ENCODE measurements at places on chromosomes 2 and 18.

DNA sequence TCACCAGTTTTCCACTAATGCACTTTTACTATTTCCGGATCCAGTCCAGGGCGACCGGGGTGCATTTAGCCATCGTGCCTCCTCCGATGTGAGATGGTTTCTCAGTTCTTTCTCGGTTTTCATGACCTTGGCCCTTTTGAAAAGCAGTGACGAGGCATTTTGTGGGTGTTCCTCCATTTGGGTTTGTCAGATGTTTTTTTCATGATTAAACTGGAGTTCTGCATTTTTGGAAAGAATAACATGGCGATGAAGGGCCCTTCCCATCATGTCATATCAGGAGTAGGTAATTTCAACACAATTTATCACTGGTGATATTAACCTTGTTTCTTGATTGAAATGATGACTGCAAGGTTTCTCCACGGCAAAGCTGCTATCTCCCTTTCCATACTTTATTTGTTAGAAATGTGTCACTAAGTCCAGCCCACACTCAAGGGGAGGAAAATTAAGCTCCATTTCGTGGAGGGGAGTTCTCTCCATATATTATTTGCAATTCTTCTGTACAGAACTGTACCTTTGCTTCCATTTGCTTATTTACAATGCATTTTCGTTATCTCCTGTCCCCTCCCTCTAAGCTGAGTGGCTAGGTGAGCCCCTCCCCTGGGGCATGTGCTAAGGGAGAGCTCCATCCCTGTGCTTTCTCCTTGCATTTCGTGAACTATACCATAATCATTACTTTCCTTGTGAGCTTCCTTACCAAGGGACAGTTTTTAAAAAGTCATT is 8.9 kb upstream of the KLF11 start:
- DNase-seq = no peak

DNA sequence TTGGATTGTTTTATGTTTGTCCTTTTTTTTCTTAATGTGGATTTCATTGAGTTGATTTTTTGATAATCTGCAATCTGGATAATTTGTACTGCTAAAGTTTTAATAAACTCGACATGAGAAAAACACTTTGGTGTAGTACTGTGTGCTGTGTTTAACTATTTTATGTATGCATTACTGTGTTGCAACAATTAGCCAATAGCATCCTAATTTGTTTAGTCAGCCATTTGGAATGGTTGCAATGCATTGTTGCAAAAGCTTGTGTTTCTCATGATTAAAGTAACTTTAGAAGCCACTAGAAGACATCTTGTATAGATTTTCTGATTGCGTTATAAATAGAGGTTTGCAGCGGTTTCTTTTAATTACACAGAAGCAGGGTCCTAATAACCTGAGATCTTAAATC is 53.5 kb downstream of the PPIG start:
- no peak for DNase-seq

DNA sequence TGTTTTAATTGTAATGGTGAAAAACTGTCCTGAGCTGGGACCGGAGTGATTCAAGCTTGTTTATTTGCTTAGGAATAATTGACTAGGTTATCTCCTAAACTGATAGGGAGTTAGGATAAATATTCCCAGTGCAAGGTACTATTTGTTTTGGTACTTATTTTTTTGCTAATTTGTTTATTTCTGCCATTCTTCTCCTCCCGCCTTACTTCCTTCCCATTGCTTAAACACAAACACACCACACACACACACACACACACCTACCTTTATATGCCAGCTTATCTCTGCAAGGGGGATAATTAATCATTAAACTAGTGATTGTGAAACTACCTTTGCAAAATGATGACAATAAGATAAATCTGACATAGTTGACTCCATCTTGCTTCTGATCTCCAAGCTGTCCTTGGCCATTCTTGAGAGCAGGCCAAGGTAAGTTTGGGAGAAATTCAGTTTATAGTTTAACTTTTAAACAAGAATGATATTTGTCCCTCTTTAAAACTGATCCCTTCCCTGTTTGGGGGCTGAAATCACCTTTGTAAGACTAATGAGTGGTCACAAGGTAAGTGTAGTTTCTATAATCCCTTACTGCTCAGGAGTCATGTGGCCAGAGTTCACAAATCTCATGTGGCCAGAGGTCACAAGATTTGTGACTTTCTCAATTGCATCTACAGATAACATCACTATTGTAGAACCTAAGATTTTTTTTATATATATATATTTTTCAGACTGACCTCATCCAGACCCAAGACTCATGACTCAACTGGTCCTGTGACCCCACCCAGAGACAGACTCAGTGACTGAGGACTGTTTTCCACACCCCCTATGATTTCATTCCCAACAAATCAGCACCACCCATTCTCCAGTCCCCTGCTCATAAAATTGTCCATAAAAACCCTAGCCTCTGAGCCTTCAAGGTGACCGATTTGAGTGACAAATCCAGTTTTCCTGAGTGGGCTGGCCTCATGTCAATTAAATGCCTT is 83.1 kb upstream of the LRRTM4 start:
- no peak for DNase-seq

- peak; percentile 12 for DNase-seq
Measured at GRCh38 chr2:100274076-100274475, 48.2 kb downstream of the LONRF2 start.

GRCh38 chr2:30235008-30235655 is 3.8 kb downstream of the LBH start:
- DNase-seq = no peak

- no peak for DNase-seq
Measured at GRCh38 chr2:121286506-121286905, 1.5 kb upstream of the TFCP2L1 start.

DNA sequence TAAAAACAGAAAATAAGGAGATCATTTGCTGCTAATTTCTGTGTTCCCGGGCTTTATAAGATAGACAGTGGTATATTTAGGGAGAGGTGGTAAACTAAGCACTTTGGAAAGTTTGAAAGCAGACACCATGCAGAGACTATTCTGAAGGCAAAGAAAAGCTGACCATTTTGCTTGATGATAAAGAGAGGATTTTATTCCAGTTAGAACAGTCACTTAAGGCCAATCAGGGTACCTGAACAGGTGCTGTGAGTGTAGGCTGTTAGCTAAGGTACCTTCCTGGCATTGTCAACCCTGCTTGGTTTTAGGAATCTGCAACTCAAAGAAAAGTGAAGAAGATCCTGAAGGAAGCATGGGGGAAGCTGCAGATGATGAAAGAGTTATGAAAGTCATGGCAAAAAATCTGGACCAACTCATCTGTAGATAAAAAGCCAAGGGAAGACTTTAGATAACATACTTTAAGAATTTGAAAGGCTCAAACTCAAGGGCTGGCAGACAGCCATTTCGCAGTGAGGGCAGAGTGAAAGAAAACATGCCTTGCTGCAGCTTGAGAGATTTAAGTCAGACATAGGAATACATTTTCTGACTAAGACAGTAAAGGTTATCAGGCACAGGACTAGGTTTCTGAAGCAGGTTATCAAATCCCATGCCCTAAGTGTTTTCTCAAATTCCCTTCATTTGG is 80.1 kb upstream of the ARL5A start:
- no peak for DNase-seq

GRCh38 chr2:218898109-218898878 is 17.6 kb downstream of the WNT10A start:
- DNase-seq = peak; percentile 42

GRCh38 chr2:136116151-136116812 is 1.7 kb downstream of the CXCR4 start:
- DNase-seq = no peak

GRCh38 chr18:58977223-58977622 is 112.5 kb downstream of the ZNF532 start:
- no peak for DNase-seq

GRCh38 chr2:15560140-15560987 is 770 bp downstream of the NBAS start:
- peak; percentile 39 for DNase-seq

DNA sequence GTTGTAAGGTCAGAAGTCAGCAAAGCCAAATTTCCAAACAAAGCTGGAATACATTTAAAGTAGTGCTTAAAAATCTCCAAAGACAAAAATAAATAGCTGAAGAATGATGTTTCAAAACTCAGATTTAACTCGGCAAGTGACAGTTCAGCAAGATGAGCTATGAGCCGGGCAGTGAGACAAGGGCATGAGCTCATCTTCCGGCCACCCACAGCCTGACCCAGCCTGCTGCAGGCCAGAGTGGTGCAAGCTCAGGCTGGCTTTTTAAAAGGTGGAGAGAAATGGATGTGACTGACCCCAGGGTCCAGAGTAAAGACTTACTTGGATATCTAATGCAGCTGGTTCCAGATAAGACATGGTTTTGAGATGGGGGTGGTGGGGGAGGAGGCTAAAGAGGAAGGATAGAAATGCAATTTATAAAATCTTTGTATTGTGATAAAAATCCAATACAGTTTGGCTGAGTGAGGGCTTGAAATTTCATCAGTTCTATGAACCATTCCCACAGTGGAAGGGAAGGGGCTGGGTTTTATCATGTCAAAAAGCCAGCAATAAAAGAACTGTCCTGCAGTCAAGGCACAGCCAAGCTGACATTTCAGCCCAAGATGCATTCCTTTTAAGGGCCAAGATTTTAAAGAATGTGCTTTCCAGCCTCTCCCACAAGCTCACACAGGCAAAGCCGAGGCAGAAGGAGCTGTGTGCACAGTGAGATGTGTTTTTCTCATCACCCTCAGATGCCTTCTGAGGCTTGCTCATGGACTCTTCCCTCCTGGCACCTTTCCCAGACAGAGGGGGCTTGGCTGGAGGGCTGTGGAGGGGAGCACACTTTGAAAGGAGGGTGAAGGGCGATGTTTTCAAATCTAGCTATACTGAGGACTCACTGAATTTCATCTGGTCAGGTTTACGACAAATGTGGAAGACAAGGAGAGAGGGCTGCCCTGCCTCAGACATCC is 97.9 kb upstream of the KLHL29 start:
- no peak for DNase-seq

- DNase-seq = no peak
Measured at GRCh38 chr2:78676921-78677696, 348.4 kb upstream of the REG3G start.

DNA sequence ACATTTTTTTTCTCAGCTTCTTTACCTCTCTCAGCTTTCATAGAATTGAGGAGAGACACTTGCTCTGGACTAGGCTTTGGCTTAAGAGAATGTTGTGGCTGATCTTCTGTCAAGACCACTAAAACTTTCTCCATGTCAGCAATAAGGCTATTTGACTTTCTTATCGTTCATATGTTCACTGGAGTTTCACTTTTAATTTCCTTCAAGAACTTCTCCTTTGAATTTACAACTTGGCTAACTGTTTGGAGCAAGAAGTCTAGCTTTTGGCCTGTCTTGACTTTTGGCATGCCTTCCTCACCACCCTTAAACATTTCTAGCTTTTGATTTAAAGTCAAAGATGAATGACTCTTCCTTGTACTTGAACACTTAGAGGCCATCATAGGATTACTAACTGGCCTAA is 104.4 kb upstream of the SLC39A10 start:
- no peak for DNase-seq

DNA sequence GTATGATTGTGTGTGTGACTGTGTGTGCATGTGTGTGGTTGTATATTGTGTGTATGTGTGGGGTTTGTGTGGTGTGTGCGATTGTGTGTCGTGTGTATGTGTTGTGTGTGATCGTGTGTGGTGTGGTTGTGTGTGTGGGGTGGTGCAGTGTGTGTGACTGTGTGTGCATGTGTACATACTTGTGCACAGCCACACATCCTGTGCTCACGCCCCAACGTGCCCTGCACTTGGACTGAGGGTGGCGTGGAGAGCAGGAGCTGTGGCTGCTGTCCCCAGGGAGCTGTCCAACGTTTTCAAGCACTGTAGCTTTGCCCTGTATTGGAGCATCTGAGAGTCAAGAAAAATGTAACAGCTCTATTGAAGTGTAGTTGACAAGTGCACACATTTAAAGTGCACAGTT is 243.2 kb upstream of the HDAC4 start:
- no peak for DNase-seq

DNA sequence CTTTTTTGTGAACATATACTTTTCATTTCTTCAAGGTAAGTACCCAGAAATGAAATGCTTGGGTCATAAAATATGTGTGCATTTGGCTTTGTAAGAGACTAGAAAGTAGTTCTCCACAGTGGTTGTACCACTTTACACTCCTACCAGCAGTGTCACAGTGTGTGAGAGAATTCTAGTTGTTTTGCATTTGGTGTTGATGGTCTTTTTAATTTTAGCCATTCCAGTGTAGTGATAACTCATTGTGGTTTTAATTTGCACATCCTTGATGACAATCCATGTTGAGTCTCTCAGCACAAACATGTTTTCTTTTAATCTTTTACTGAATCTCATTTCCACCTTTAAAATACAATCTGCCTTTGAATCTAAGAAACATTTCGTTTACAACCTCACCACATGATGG is 402.5 kb upstream of the ETAA1 start:
- no peak for DNase-seq

DNA sequence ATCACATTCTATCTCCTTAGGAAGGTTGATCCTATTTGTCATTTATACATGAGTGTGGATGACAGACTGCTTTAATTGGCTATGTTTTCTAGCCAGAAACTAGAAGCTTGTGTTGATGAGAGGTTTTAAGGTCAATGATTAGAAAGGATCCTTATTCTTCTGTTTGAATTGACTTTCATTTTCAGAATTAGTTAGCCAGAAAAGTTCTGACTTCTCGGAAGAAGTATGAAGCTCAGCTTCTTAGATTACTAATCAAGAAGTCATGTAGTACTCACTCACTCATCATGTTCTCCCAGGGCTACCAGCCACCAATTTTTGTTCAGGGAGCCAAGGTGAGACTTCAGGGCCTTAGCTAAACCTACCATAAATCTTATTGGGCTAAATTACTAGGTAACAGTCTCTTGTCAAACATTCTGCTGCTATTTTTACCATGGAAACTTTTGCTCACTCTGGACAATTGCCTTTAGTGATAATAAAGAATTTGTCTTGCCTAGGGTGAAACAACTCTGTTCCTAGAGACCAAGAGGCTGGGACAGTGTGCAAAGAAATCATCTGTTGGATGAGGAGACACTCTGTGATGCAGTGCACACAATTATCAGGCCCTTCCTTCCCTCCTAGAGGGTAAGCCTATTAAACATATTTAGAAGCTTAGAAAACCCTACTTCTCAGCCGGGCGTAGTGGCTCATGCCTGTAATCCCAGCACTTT is 111.6 kb upstream of the DNMT3A start:
- no peak for DNase-seq

DNA sequence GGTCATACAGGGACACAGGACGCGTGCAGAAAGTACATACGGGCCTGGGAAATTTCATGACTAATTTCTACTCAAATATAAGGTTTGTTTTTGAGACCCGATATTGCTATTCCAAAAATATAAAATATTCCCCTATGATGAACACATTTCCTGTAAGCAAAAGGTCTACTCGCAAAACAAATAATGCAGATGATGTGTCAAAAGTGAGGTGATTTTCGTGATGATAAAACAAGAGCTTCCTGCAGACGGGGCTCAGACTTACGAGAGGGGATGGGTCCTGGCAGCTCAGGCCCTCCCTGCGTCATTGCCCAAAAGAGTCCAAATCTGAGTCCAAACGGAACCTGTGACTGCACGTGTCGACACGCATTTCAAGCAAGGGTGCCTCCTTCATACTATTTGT is 62.7 kb downstream of the MBP start:
- no peak for DNase-seq

- DNase-seq = peak; percentile 68
Measured at GRCh38 chr2:165067643-165068486, 112.5 kb upstream of the SLC38A11 start.

GRCh38 chr2:19743641-19744040 is 158.1 kb downstream of the TTC32 start:
- no peak for DNase-seq

GRCh38 chr2:160228141-160228917 is 28.3 kb upstream of the ITGB6 start:
- no peak for DNase-seq

GRCh38 chr2:21890716-21891115 is 766.9 kb downstream of the TDRD15 start:
- no peak for DNase-seq

- DNase-seq = no peak
Measured at GRCh38 chr2:33453905-33454479, 22.5 kb upstream of the RASGRP3 start.
